ENCODE measurements at places on chromosomes 16 and 17.

- no peak for DNase-seq
Measured at GRCh38 chr17:67594115-67594880, 123.4 kb upstream of the NOL11 start.

DNA sequence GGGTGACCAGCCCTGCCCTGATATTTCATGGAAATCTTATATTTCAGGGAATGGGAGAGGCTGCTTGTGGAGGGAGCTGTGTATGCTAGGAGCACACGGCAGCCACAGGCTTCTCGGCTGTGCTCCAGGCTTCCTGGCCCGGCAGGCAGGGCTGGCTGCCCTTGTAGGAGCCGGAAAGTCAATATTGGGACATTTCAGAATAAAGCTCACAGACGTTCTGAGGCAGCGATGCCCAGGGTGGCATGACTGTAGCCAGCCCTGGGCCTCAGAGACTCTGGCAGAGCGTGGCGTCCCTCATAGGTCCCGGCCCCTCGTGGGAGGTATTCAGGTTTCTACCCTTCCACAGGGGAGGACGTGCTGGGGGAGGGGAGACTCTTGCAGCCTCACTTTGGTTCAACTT is 65.7 kb downstream of the BANP start:
- no peak for DNase-seq

DNA sequence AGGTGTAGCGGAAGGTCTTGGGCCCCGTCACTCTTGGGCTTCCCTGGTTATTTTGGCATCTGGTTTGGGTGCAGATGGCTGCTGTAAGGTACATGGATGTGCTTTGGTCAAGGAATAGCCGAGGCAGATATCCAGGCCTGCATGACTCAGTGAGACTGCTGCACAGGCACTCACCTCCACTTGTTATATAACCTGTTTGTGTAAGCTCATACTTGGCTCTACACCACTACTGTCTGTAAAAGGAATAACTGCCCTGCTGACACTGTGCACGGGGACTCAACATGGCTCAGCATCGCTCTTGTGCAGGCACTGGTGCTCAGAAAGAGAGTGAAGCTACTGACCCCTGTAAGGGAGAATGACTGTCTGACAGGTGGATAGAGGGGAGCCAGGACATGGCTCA is 42.3 kb upstream of the ARL4D start:
- no peak for DNase-seq

DNA sequence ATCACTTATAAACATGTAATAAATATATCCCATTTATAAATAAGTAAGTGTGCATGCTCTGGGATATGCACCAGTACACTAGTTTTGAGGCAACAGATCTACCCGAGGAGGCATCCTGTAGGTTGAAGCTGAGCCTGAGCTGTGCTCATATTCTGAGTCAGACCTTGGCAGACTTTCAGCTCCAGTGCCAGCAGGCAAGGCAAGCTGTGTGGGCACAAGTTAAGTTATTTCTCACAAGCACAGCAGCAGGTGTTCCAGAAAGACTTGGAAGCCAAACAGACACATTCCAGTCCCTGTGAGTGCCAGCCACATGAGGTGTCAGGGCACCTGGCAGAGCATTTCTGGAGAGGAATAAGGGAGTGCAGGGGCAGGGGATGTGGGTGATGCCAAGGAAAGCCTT is 1.3 kb upstream of the CLEC19A start:
- DNase-seq, result no peak

- DNase-seq, result no peak
Measured at GRCh38 chr17:17728146-17728545, 46.9 kb downstream of the RAI1 start.

GRCh38 chr16:48905632-48906505 is 295.9 kb upstream of the N4BP1 start:
- DNase-seq, result no peak

GRCh38 chr17:70865993-70866804 is 696.9 kb downstream of the KCNJ2 start:
- DNase-seq, result no peak

DNA sequence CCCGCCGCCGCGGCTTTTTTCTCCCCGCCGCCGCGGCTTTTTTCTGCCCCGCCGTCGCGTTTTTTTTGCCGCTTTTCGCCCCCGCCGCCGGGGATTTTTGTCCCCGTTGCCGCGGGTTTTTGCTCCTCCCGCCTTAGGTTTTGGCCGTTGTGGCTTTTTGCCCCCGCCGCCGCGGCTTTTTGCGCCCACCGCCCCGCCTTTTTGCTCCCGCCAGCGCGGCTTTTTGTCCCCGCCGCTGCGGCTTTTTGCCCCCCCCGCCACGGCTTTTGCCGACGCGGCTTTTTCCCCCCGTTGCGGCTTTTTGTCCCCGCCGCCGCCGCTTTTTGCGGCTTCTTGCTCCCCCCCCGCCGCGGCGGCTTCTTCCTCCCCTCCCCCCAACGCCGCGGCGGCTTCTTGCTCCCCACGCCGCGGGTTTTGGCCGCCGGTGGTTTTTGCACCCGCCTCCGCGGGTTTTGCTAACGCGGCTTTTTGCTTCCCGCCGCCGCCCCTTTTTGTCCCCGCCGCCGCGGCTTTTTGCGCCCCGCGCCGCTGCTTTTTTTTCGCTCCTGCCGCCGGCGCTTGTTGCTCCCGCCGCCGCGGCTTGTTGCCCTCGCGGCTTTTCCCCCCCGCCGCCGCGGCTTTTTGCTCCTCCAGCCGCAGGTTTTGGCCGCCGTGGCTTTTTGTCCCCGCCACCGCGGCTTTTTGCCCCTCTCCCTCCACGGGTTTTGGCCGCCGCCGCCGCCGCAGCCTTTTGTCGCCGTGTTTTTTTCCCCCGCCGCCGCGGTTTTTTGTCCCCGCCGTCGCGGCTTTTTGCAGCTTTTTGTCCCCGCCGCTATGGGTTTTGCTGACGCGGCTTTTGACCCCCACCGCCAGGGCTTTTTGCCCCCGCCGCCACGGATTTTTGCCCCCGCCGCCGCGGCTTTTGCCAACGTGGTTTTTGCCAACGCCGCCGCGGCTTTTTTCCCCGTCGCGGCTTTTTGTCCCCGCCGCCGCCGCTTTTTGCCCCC is 150.3 kb downstream of the KCNJ18 start:
- DNase-seq, result no peak

GRCh38 chr17:67280279-67280678 is 35.3 kb upstream of the HELZ start:
- DNase-seq, result no peak

DNA sequence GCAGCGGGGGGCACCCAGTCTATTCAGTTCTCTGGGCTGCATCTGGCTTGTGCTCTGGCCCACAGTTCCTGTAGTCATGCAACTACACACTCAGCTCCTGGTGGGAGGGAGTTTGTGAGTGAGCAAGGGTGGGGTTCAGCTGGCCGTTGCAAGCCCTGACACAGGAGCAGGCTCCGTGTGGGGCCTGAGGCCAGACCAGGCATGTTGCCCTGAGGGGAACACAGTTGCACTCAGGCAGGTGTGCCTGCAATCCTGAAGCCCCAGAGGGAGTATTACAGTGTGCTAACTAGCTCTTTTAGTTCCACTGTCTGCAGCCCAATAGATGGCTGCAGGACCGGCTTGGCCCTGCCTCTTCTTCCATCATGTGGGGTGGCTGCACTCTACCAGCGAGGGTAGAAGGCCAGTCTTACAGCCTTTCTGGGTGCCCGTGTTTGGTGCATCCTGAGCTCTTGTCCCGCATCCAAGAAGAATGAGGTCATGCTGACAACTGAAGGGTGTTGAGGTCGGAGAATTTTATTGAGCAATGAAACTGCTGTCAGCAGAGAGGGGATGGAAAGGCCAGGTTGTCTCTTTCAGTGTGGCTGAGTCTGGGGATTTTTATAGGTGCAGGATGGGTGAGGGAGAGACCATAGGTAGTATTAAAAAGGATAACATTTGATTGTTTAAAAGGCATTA is 49.9 kb upstream of the ELAC2 start:
- no peak for DNase-seq

- no peak for DNase-seq
Measured at GRCh38 chr16:69903865-69904415, 47.2 kb upstream of the CLEC18A start.

DNA sequence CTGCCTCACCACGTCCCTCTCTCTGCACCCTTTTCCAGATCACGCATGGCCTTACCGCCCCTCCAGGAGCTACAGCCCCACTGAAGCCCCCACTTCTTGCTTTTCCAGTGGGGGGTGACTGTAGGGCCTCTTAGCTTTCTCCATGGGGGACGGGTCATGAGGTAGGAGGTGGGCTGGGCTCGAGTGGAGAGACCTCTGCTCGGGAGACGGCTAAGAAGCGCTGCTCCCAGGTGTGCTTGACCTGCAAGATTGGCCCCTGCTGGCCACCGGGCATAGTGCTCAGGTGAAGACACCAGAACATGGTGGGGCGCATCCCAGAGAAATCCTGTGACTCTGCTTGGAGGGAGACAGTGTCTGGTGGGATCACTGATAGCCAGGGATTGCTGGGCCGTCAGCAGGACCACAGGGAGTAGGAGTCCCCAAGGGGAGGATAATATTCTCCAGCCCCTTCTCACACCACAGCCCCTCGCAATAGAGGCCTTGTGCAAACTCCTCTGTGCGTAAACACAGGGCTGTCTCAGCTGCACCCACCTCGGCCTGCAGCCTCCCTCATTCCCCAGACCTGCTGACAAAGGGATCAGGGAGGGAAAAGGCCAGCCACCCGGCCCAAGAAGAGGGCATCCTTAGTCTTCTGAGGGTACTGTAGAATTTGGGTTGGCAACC is 8.9 kb upstream of the GALK1 start:
- DNase-seq, result no peak

- no peak for DNase-seq
Measured at GRCh38 chr17:351875-352420, 659 bp downstream of the RPH3AL start.

- DNase-seq, result no peak
Measured at GRCh38 chr16:64150193-64150592, 971.7 kb downstream of the CDH11 start.

DNA sequence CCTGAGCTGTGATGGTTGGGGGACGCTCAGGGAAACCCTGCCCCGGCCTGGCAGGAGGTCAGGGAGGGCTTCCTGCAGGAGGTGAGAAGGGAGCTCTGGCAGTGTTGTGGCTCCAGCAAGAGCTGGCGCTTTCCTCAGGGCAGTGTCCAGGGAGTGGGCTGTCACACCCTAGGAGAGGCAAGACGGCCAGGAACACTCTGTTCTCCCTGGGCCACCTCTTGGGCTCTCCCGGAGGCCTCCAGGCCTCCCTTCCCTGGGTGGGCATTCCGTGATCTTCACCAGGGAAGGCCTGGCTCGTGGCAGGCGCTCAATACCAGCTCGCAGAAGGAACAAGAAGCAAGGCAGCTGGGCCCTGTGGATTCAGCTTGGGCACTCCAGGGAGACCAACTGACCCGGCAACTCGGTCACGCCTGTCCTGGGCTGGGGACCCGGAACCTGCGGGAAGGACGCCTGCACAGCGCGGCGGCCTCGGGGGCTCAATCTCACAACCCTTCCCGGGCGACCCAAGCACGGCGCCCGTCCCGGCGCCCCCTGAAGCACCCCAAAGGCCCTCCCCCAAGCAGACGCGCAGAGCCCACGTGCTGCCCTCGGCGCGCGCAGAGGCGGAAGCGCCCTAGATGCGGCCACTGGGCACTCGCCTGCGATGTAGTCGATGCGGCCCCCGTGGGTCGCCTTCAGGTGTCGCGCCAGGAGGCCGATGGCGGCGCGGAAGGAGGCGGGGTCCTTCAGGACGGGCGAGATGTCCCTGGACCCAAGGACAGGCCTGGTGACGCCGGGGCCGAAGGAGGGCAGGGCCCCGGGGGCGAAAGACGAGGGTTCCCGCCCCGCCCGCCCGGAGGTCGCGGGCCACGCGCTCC is 588 bp downstream of the APRT start:
- peak; percentile 46 for DNase-seq

DNA sequence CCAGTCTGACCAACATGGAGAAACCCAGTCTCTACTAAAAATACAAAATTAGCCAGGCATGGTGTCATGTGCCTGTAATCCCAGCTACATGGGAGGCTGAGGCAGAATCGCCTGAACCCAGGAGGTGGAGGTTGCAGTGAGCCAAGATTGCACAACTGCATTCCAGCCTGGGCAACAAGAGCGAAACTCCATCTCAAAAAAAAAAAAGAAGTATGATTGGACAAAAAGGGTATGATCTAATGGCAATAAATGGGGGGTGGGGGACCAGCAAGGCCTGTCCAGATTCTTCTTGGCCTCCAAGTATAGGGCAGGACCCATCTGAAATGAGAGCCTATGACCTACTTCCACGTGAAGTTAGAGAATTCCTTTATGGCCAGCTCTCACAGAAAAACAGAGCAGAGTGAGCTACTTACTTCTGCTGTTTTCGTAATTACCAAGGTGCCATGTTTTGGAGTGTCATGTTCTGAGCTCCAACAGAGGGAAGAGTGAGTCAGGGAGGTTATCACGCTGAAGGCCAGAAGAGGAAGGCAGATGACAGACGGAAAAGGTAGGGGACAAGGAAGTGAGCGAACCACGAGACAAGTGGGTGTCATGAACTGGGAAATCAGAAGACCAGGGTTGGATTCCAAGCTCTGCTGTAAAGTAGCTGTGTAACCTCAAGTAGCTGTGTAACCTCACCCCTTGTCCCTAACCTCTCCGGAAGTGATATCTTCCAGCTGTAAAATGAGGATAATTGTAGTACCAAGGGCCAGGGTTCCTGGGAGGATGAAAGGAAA is 3.6 kb upstream of the ZMYND15 start:
- no peak for DNase-seq

- peak; percentile 94 for DNase-seq
Measured at GRCh38 chr17:40111221-40112128, 10.3 kb upstream of the MSL1 start.

- DNase-seq, result no peak
Measured at GRCh38 chr16:65716737-65717700, 595.2 kb upstream of the CDH11 start.

GRCh38 chr17:44970136-44970741 is 2.1 kb upstream of the C1QL1 start:
- no peak for DNase-seq

GRCh38 chr16:31129568-31130335 is 5.8 kb downstream of the PRSS8 start:
- no peak for DNase-seq

- no peak for DNase-seq
Measured at GRCh38 chr16:86733546-86734254, 155.4 kb downstream of the FOXL1 start.

GRCh38 chr17:14014657-14015056 is 54.6 kb upstream of the COX10 start:
- DNase-seq, result no peak

DNA sequence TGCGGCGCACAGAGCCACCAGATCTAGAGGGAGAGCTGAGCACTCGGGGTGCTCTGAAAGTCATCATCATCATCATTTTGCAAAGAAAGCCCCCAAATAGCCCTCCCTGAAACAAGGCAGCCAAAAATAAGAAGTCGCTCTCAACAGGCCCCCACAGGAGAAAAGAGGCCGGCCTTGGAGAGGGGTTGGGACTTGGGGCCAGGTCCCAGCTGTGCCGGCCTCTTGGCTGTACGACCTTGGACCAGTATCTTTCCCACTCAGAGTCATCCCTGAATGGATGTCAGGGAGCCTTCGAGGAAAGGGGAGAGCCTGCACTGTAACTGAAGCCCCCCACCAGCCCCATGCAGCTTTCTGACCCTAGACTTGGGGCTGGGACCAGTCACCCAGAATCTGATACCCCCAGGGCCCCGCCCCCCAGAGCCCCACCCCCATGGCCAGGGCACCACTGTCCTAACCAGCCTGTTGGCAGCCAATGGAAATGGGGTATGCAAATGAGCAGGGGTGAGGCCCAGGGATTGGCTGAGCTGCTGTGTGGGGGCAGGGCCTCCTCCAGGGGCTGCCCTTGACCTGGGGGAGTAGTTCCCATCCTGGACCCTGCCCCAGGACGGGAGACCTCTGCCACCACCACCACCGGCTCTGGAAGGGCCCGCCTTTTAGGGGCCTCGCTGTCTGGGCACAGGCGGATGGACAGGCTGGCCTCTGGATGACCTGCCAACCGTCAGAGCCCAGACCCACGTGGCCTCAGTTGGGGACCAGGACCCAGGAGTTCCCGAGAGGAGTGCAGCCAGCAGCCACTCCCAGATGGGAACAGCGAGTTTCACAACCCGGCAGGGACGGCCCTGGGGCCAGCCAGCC is 15.4 kb downstream of the ZFPM1 start:
- DNase-seq, result no peak
